ENCODE measurements at places on chromosomes 2 and 18.

DNA sequence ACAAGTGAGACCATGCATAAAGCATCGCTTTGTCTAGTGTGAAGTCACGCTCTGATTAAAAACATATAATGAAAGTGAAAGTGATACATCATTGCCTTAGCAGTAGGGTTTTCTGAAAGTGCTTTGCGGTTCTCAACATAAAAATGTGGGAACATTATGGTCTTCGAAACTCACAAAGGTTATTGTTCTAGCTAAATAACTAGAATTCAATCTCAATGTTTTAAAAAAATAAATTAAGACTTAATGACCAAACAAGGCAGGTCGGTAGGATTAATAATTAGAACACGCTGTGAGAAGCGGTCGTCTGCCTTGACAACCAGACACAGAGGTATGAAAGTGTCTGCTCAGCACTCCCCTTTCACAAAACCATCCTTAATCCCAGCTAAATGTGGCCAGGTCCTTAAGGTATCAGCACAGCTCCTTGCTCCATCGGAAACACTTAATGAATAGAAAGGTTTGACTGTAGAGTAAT lies 42.2 kb downstream of the KLHL14 start:
- DNase-seq, result no peak

GRCh38 chr2:14565666-14566065 lies 66.9 kb upstream of the LRATD1 start:
- DNase-seq, result no peak

DNA sequence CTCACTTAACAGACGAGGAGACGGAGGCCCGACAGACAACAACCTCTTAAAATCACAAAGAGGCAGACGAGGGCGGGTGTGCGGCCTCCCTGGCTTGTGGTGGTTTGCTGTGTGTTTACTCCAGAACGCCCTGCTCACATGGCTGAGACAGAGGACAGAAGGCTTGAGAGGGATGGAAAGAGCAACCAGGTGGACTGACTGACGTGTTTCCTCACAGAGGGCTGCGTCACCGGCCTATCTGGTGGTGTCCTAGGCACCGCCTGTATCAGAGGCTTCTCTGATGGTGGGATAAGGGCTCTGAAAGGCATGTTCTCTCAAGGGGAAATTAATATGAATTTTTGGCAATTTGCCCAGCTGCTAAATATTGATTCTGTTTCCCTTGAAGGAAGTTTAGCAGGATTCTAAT lies 47.0 kb upstream of the RALBP1 start:
- DNase-seq, result no peak

- DNase-seq, result no peak
Measured at GRCh38 chr2:14272396-14273075, 360.0 kb upstream of the LRATD1 start.

- DNase-seq, result no peak
Measured at GRCh38 chr18:61435064-61435652, 101.9 kb downstream of the CDH20 start.

DNA sequence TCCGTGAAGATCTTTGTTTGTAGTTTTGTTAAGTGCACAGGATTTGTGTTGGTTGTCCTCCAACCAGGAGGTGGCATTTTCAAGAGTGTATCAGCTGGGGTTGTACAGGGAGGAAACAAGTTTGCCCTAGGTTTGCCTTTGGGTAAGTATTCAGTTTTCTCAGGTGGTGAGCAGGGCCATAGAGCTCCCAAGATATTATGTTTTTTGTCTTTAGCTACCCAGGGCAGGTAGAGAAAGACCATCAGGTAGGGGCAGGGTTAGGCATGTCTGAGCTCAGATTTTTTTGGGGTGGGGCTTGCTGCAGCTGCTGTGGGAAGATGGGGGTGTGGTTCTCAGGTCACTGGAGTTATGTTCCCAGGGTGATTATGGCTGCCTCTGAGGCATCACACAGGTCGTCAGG lies 191.6 kb downstream of the DCDC2C start:
- DNase-seq, result no peak

Data from activated CD4-positive, alpha-beta memory T cell treated with anti-CD3 and anti-CD28 coated beads, Interleukin-2, amount 10 ng/mL, durations not matched to agents 7 days and 5 days (primary cell).